Upper lobe of left lung (tissue), 6 donors: ENCODE measurements at places on chromosomes 1 and 21. TPM values are rescaled to one million over a fixed set of nuclear protein-coding genes. Genes with fewer than 3 reads are reported as not detected.

PTPRC gene
- 135 TPM for total RNA-seq

ADAMTS4 gene
- 3.9 TPM for total RNA-seq

SCP2 gene
- total RNA-seq = 155 TPM

DPM3 gene
- total RNA-seq = 67.5 TPM

COA6 gene
- total RNA-seq = 10.5 TPM

LYST gene
- total RNA-seq = 34.0 TPM

DISC1 gene
- 12.5 TPM for total RNA-seq

SPRR1A gene
- total RNA-seq = not detected

KIAA1614 gene
- total RNA-seq = 5.0 TPM

KIF26B gene
- total RNA-seq = 1.8 TPM

DNA sequence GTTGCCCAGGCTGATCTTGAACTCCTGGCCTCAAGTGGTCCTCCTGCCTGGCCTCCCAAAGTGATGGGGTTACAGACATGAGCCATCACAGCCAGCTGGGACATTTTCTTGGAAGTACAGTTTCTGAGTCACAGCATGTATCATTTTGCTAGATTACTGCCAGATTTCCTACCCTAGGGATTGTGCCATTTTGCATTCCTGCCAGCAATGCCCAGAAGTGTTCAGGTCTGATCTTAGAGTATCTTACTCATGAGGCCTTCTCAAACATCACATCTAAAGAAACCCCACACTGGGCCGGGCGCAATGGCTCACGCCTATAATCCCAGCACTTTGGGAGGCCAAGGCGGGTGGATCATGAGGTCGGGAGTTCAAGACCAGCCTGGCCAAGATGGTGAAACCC, 10.2 kb downstream of the BMP8A start:
- DNase-seq = no peak

- DNase-seq = no peak
These were observed 18.8 kb upstream of the SYPL2 start for GRCh38 chr1:109447524-109447923.

- no peak for DNase-seq
These were observed 66.1 kb downstream of the SPAG17 start for GRCh38 chr1:118118873-118119463.

GRCh38 chr1:43970911-43971310, 1.1 kb downstream of the DPH2 start:
- DNase-seq = no peak

DNA sequence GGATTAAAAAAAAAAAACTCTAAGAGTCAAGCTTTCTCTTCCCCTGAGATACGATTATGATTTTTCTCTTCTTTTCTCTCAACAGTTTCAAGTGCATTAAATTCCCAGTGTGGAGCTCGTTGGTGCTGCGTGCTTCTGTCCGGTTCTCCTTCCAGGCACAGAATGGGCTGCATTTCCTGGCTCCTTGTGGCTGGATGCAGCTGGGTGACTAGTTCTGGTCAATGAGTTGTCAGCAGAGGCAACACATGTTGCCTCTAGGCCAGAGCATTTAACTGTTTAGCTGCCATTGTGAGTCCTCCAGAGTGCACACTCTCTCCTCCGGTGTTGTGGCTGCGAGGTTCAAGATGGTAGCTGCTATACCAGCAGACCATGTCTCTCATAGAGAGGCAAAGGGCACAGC, 312.9 kb downstream of the RRAGC start:
- no peak for DNase-seq

DNA sequence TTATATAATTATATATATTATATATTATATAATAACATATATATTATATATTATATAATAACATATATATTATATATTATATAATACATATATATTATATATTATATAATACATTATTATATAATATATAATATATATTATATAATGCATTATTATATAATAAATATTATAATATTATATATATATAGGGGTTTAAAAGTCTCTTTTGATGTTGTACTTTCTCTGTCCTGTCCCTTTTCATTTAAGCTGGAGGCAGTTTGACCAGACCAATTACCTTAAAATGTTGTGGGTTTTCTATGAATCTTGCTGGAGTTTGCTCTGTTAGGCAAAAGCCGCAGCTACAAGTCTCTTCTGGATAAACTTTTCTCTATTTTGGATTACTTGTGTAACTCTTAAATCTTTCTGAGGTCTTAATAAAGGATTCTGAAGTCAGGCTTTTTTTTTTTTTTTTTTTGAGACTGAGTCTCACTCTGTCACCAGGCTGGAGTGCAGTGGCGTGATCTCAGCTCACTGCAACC, 22.2 kb upstream of the KIF1B start:
- no peak for DNase-seq

DNA sequence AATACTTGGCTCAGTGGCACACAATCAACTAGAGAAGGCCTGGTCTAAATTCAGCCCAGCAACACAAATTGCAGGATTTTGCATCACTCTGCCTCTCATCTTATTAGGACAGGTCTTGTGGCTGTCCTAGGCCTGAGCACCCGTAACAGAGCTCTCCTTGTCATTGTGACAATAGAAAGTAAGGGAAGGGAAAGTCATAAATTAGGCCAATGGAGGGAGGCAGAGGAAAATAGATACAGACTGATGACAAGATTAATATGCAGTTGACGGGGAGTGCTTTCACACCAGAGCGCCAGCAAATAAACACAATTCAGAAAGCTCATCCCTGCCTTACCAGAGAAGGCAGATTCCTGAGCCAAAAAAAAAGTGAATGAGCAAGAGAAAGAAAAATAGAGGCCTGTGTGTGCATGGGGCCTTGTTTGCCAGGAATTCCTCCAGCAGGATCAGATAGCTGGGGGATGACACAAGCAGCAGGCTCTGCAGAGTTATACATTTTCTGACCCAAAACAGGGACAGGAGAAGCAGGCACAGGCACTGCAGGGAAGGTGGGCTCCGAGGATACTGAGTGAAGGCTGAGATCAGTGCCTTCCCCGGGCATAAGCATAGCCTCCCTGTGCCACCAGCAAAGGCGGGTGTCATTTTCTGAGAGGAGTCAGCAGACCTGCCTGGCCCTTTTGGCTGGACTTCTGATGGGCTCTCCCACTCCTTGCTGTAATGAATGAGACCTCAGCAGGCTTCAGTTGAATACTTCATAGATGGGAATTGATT, 110.0 kb upstream of the SPAG17 start:
- DNase-seq = no peak

DNA sequence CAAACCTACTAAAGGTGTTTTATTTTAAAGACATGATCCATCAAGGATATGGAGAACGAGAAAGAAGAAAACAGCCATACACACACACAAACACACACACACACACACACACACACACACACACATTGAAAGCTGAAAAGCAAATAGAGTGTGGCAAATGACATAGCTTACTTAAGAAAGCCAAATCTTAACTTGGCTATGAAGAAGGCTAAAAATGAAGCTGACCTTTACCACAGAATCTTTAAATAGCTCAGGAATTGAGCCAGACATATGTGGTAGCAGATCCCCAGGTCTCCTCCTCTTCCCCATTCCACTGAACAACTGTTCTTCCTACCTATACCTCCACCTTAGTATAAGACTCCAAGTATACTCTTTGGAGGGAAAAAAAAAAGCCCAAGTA, 185.6 kb downstream of the CLEC20A start:
- no peak for DNase-seq

- peak; percentile 88 for DNase-seq
These were observed 10.8 kb upstream of the PLEKHG5 start for GRCh38 chr1:6502000-6502891.

DNA sequence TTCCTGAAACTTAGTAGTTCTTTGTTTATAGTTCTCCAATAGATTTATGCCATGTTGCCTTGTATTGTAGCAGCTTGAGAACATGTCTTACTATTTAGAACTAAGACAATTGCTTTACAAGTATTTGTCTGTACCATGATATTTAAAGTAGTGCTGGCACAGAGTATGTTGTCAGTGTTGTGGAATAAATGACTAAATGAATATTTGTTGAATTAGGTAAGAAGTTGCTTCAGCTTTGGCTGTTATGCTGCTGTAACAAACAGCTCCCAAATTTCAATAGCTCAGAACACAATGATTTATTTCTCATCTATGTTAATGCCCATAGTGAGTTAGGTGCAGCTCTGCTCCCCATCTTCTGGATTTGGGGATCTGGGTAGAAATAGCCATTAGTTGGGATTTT, 90.2 kb upstream of the VCAM1 start:
- DNase-seq = no peak

- DNase-seq = no peak
These were observed 9.6 kb upstream of the PIGK start for GRCh38 chr1:77228836-77229235.

GRCh38 chr1:187433598-187433997, 604.8 kb downstream of the PLA2G4A start:
- no peak for DNase-seq

DNA sequence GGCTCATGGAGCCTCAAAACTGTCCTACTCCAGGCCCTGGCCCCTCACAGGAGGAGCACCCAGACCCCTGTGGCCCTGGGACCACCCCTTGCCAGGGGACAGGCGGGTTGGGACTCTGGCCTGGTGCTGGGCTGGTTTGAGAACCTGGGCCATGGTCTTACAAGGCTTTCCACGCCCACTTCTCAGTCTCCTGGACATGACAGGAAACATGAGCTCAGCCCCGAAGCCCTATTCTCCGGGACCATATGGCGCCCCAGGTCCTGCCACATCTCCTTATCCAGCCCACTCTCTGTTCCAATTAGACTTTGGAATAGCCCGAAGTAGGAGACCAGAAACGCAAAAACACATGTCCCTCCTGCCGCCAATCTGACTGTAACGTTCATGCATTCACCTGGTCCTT, 47.9 kb downstream of the KCNAB2 start:
- DNase-seq = peak; percentile 25

- DNase-seq = no peak
These were observed 1.3 kb downstream of the ARHGAP29 start for GRCh38 chr1:94236013-94236491.

DNA sequence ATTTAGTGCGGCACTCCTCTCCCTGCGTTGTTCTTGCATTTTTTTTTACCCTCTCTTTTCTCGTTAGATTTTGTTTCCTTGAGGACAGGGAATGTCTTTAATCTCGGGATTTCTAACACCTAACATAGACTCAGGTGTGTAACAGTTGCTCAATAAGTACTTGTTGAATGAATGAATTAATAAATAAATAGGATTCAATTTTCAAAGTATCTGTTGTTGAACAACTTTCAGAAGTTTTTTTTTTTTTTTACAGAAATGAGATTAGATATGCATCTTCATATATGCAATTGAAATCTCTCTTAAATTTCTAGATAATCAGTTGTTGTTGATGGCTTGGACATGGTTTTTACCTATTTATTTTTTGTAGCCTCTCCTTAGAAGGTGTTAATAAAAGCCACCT, 83.1 kb downstream of the ROR1 start:
- DNase-seq = no peak

DNA sequence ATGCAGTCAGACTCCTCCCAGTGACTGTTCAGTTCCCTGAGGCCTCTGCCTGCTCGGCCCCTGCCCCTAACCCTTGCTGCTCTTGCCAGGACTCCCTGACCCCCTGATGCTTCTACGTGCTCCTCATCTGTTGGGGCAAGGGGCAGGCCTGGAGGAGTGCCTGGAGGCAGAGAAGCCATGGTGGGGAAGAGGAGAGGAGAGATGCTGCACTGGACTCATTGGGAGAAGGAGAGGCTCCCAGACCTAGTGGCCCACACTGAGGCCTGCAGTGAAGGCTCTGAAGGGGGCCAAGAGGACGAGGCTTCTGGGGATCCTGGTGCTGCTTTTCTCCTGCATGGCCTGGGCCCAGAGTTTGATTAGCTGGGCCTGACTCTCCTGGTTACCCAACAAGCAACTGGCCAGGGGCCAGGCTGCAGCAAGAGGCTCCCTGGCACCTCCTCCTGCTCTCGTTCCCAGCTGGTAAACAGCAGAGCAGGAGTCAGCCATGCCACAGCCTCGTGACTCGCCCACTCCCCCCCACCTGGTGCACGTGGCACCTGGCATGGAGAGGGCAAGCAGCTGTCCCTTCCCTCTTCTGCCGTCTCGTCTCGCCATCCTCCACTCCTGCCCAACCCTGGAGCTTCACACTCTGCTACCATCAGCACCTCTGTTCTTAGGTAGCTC, 847 bp upstream of the RORC start:
- DNase-seq = peak; percentile 92

DNA sequence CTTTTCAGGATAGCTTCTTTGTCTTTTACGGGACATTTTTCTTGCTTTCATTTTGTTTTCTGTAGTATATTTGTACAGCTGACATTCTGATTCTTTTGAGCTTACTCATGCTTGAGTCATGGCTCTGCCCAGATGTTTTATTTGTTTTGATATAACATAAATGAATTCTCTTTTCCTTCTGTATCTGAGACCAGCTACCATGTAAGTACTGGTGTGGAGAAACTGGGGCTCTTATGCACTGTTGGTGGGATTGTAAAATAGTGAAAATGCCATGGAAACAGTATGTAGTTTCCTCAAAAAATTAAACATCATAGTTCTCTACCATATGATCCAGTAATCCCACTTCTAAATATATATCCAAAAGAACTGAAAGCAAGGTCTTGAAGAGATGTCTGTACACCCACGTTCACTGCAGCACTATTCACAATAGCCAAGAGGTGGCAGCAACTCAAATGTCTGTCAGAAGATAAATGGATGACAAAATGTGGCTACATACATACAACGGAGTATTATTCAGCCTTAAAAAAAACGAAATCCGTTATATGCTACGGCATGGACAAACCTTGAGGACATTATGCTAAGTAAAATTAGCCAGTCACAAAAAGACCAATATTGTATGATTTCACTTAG, 61.4 kb downstream of the EIF2B3 start:
- DNase-seq = no peak

GRCh38 chr1:226678701-226679100, 60.4 kb downstream of the ITPKB start:
- no peak for DNase-seq

GRCh38 chr21:45833414-45833813, 148.2 kb upstream of the COL6A1 start:
- DNase-seq = no peak

- no peak for DNase-seq
These were observed 217.2 kb upstream of the IRF2BP2 start for GRCh38 chr1:234827181-234827580.

DNA sequence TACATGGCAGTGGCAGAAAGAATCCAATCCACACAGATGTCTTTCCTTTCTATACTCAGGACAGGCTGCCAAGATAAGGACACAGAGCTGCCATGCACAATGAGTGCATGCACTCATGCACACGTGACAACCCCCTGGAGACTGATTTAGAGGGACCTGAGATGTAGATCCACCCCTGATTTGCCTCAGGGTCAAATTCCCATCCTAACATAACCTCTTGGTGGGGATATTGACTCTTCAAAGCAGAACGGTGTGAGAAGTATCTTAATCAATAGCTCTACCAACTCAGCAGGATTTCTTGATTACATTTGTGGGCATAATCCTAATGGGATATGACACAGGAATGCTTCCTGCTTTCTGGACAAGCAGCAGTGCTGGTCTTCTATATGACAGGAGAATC, 125.2 kb upstream of the DSCAM start:
- no peak for DNase-seq
